ENCODE measurements at places on chromosomes 4 and X.

GRCh38 chr4:9384126-9384525 is 21.2 kb downstream of the USP17L30 start:
- no peak for DNase-seq

DNA sequence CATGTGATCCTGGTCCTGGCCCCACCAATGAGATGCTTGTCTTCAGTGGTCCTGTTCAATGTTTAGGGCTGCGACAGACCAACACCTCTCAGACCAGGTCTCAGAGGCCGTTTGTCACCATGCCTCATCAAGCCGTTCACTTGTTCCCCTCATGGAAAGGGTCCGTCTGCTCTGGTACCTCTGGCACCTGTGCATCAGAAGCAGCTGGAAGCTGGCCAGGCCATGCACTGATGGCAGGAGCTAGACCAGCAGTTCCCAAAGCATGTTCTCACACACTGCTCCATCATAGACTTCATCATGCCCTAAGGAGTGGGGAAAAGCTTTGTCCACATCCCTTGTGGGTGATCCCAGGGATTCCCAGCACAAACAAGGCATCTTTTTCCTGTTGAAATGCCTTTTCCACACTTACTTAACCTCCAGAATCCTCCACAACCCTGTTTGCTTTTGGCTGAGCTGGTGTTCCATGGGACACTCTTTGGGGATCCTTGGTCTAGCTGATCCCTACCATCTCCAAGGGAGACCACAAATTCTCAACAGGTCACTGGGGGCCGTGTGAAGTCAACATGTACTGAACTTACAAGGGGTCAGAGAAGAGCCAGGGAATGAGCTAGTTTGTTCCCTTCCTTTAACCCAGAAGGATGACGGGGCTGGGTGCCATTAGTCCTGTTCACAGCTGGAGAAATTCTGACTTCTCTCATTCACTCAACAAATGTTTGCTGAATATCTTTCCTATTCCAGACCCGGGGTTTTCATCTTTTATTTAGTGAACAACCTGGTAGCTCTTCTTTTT is 21.8 kb downstream of the SH3TC1 start:
- DNase-seq, result no peak

DNA sequence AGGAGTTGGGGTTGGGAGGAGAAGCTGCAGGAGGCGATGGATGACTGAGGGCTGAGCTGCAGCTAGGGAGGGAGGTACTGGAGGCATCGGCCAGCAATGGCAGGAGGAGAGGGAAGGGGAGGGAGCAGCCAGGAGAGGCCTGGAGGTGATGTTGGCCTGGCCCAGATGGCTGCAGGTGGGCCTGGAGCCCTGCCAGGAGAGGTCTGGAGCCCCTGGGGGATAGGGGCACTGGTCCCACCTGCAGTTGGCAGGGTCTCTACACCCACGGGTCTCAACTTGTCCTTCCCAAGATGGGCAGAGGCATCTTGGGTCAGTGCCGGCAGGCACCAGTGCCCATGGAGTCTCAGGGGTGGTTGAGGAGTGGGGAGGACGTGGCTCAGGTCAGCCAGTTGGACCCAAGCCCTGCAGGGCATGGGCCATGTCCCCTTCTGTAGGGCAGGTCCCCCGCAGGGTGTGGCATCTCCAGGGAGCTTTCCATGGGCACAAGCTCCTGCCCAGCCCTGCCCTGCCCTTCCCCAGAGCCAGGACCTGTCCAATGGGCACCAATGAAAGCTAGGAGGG is 2.7 kb upstream of the MXD4 start:
- DNase-seq, result no peak

DNA sequence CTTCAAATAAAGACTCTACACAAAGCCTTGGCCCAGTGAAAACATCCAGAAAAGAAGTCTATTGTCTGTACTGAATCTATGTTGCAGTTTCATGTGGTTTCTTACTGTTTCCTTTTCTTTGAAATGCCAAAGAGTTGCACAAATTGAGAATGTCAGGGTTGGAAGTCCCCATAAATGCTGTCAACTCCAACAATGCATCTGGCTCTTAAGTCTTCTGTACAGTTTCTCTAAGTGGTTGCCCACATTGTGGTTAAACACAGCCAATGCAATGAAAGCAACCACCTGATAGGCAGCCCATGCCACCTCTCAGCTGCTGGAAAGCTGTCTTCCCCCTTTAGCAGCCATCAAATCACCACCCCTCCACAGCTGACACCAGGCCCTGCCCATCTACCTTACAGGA is 67.2 kb upstream of the C1GALT1C1 start:
- no peak for DNase-seq

GRCh38 chrX:42846741-42847140 is 68.8 kb upstream of the PPP1R2C start:
- DNase-seq, result no peak

GRCh38 chrX:119669424-119670037 is 23.4 kb downstream of the SEPTIN6 start:
- DNase-seq, result no peak

GRCh38 chr4:157942017-157942416 is 230.8 kb downstream of the GASK1B start:
- no peak for DNase-seq

GRCh38 chr4:122503214-122503613 is 46.7 kb upstream of the IL2 start:
- no peak for DNase-seq

- DNase-seq, result no peak
These were observed 4.4 kb upstream of the HAND2 start for GRCh38 chr4:173534434-173534833.

DNA sequence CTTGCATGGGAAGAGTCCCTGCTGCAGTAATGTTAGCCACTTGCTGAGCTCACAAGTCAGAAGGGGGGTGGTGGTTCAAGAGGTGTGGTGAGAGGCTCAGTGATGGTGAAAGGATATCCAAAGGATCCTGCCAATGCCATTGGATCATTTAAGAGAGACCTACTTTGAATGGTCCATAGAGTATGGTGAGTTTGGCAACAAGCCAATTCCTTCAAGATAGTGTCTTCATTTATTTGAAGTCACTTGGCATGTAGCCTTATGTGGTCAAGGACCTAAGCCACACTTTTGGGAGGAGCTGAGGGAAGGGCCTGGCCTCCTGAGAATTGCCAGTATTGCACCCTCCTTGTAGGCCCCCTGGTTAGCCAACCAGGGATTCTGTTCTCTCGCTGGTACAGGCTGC is 87.9 kb downstream of the TSPAN7 start:
- DNase-seq, result no peak

GRCh38 chr4:152175586-152175985 is 360.3 kb downstream of the FBXW7 start:
- no peak for DNase-seq

DNA sequence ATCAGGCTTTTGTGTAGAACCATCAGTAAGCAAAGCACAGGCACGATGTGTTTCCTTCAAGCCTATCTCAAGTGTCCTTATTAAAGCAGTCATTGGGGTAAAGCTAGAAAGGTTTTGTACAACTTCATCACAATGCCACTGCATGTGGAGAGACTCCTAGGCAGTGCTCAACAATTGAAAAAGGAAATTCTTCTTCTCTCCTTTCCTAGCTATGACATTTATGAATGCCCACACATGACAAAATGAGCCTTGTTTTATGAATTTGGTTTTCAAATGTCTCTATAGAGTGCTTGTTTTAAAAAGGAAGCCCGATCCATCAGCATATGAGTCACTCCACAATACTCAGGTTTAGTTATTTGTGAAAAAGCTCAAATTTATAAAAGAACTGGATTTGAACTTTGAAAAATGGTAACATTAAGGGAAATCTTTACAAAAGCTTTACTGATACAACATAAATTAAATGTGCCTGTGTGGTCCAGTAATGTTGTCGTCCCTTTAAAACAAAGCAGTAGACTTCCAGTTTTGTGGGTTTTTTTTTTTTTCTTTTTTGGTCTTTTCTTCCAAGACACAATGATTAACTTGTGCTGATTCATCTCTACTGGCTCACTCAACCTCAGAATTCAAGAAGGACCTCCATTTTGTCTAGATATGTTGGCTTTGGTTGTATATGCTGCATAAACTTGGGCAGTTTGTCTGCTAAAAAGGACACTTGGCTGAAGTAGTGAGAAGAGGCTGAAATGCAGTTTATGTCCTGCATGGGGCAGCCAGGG is 273.8 kb downstream of the GASK1B start:
- no peak for DNase-seq

DNA sequence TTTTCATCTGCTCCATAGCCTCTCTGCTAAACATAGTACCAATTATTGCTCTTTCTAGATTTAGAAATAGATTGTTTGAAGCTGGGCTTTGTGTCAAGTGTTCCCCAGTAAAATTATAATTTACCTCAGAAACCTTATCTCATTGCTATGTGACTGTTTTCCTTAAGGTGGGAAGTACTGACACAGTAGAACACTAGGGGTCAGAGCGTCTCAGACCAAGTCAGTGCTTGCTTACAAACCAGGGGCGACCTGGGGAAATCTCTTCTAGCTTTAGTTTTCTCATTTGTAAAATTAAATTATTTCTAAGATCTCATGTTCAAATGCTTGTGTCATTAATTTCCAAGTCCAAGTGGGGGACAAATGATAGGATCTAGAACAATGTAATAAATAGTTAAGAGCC is 360.4 kb downstream of the RAPGEF2 start:
- no peak for DNase-seq

DNA sequence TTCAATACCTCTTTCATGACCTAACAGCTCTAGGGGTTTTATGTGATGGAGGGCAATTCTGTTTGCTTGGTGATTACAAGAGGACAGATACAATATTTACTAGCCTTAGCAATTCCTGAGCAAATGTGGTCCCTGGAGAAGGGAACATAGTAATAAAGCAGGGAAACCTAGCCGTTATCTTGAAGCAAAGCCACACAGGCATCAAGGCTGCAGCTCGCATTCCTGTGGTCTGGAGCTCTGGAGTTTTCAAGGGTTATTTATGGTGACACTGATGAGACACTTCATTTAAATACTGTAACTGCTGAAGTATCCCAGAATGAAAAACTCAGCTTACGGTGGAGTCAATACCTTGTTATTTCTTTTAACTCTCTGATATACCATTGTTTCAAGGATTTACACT is 66.8 kb downstream of the AFF2 start:
- DNase-seq, result no peak

DNA sequence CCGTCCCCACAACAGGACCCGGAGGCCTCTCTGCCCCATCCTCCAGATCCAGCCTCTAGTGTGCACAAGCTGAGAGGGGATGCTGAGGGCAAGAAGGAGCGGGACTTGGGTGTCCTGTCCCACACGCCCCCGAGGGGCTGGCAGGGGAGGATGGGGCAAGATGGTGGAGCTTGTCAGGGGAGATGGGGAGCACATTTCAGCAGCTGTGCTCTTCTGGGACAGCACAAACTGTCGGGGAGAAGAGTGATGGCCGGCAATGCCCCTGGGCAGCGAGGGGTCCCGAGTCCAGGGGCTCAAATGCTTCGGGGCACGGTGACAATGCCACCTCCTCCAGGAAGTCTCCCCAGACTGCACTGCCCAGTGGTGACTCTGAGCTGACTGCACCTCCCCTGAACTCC is 134.5 kb downstream of the FAM53A start:
- no peak for DNase-seq

DNA sequence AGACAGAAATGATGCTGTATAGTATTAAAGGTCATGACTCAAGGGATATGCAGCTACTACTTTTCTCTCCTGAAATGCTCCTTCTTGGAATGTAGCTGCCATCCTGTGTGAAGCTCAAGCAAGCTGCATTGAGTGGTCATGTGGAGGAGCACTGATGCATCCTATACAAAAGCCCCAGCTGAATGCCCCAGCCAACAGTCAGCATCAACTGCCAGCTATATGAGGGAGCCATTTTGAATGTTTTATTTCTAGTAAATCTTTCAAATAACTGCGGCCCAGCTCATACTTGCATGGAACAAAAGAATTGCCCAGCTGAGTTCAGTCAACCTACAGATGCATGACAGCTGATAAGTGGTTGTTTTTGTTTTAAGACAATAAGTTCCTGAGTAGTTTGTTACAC is 165.0 kb upstream of the GEMIN8 start:
- DNase-seq, result no peak

DNA sequence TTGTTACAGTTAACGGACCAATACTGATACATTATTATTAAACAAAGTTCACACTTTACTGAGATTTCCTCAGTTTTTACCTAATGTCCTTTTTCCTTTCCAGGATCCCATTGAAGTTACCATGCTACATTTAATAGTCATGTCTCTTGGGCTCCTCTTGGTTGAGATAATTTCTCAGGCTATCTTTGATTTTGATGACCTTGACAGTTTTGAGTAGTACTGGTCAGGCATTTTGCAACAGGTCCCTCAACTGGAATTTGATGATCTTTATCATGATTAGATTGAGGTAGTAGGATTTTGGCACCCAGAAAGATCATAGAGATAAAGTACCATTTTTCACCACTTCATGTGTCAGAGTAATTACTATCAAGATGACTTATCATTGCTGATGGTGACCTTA is 53.8 kb downstream of the NDNF start:
- DNase-seq, result no peak

GRCh38 chr4:26410385-26411293 is 79.6 kb downstream of the CCKAR start:
- DNase-seq, result peak; percentile 26

GRCh38 chr4:2685541-2685940 is 70.6 kb downstream of the TNIP2 start:
- DNase-seq, result no peak

- no peak for DNase-seq
These were observed 80.8 kb upstream of the IQCM start for GRCh38 chr4:149896432-149896831.

DNA sequence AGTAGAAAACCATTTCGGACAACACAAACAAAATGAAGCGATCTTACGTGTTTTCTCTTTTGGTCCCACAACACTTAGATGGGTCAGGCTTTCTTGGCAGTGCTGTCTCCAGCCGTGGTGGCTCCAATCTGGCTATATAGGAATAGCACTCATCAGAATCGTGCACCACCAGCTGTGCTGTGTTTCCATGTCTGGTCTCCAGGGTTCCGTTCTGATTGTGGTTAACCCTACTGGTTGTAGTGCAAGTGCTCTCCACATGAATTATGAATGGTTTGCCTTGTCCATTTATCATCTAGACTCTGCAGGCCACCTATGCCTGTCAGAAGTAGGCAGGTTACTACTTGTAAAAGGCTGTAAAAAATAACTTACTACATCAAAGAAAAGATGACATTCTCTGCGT is 536.3 kb downstream of the IQCM start:
- DNase-seq, result peak; percentile 51

- no peak for DNase-seq
These were observed 143.3 kb upstream of the RADX start for GRCh38 chrX:106468433-106468832.

DNA sequence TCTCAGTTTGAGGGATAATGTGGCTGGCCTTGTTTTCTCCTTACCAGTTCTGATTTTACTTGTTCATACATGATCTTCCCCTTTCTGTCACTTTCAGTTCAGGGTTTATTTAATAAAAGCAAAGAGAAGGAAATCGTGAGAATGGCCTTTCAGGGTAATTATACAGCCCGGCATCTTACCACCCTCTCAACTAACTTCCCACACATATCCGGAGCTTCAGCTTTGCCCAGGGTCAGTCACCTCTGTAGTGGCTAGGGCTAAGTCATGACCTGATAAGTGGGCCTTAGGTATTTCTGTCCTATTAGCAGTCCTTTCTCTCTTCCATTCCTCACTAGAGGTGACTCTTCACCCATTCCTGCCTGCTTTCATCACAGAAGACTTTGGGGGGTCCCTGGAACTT is 15.8 kb downstream of the TRPC5 start:
- DNase-seq, result no peak

GRCh38 chr4:185771711-185772390 is 40.1 kb downstream of the SORBS2 start:
- no peak for DNase-seq

All from NCI-H187 treated with DMSO at 0.1 percent for 48 hours (cell line).